ENCODE measurements at places on chromosomes 3 and 15. TPM values are rescaled to one million over a fixed set of nuclear protein-coding genes. Genes with fewer than 3 reads are reported as not detected.

DNA sequence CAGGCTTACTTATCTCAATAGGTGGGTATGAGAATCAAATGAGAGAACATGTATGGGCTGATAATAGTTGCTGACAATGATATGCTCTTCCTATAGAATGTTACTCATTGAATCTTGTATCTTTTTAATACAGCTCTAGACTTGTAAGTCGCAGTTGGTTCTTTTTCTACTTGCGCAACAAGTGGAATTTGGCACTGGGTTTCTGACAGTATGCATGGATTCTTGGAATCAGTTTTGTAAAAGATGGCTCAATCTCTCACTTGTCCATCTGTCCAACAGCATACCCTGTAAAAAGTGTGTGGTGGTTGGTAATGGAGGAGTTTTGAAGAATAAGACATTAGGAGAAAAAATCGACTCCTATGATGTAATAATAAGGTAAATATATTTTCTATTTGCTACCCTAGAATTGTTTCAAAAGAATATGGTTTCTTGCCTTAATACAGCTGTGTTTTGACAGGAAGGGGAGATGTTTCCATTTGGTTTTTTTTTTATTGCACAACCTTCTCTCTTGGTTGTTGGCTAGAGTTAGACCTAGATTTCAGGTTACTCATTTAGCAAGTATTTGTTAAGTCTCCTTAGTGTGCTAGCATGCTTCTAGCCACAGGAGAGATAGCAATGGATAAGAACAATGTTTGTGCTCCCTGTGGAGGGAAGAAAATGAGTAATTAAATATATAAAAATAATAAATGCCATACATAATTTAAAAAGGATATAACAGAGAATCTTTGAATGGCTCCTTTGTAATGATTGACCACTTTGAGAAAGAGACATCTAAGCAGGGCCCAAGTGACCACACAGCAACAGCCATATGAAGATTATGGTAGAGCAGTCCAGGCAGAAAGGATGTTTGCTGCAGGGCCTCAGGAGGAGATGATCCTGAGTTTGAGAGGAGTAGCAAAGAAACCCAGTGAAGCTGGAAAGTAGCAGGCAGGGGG is 21.8 kb downstream of the ST3GAL6 start:
- H3K4me3 ChIP-seq, result no peak overlapping the region
- no peaks in the 10 kb centered on the region for H3K27me3 ChIP-seq
- H3K4me1 ChIP-seq, result peaks cover 4% of the 10 kb centered on the region
- no peak for DNase-seq
- no peak overlapping the region for H3K27ac ChIP-seq

GRCh38 chr3:128339491-128340012 is 127.1 kb downstream of the DNAJB8 start:
- no peaks in the 10 kb centered on the region for H3K27me3 ChIP-seq
- no peak for DNase-seq
- H3K27ac ChIP-seq, result no peak overlapping the region

DNA sequence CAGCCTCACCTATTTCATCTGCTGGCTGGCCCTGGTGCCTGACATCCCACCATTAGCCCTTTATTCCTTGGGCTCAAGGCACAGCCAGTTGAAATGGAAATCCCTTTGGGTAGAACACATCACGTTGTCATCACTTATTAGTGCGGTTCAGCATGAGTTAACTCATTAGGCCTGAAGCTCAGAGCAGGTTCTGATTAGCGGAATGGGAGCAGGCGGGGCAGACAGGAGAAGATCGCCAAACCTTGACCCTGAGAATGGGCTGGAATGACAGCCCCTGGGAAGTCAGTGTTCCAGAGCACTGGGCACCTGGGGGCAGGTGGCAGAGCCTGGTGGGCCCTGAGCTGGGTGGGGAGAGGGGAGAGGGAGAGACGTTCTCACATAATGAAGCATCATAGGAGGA is 5.8 kb downstream of the ITGA11 start:
- H3K27ac ChIP-seq, result no peak overlapping the region
- H3K36me3 ChIP-seq, result no peaks in the 10 kb centered on the region
- H3K4me3 ChIP-seq, result no peak overlapping the region
- DNase-seq, result no peak
- peaks cover 4% of the 10 kb centered on the region for H3K27me3 ChIP-seq

DNA sequence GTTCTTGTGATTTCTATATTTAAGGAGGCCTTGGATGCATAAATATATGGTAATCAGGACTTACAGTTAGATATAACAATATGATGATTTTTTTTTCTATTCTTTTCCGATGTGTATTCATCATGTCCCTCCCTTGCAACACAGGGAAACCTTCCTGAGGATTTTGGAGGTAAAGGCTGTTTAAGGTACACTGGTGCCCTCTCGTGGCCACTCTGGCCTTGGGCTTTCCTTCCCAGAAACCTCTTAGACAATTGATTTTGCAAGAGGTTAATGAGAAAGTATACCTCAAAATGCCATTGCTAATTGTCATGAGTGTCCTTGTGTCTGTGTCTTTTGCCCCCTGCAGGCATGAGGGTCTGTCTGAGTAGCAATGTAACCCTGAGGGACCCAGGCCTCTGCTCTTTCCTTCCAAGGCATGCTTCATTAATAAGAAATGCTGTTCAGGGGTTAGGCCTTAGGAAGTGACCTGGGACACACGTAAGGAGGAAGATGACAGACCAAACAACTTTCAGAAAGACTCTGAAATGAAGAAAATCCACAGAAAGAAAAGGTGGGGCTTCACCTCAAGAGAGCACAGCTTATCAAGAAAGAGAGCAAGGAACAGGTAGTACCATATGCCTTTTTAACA is 70.3 kb upstream of the PPP2R3A start:
- H3K27me3 ChIP-seq, result no peaks in the 10 kb centered on the region
- no peaks in the 10 kb centered on the region for H3K4me1 ChIP-seq
- H3K36me3 ChIP-seq, result no peaks in the 10 kb centered on the region

DNA sequence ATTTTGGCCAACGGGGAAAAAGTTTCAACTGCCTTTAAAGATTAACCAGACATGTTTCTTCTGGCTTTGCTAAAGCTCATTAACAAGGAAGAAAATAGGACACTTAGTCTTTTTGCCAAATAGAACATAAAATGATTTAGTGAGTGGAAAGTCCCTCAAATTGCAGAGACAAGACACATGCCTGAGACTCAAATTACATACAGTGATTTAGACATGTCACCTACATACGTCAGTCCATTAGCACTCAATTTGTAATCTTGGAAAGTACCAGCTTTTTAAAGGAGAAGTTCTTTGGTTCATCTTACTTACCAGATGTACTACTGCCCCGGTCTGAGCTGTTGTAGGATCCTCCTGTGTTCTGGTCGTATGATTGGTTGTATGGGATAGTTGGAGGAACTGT is 1134.2 kb downstream of the ROBO1 start:
- no peak overlapping the region for H3K27ac ChIP-seq
- H3K4me3 ChIP-seq, result no peak overlapping the region
- H3K27me3 ChIP-seq, result no peaks in the 10 kb centered on the region
- H3K4me1 ChIP-seq, result no peaks in the 10 kb centered on the region
- no peak for DNase-seq

PSMD6 gene
- 78.2 TPM for total RNA-seq
